ENCODE measurements at places on chromosomes 2 and 18.
A peak's percentile ranks its signal among the peaks of the same experiment; 100 is the strongest.

GRCh38 chr2:98731041-98731893 is at the start of gene MGAT4A:
Gene MGAT4A, minus strand, starts transcription at chr2:98731132. Its CDS starts 4,800 bp downstream, at chr2:98726332.
- peak; percentile 27 for DNase-seq

- peak; percentile 3 for DNase-seq
Observed at GRCh38 chr2:125471963-125472362, 1184.0 kb upstream of the GYPC start.

DNA sequence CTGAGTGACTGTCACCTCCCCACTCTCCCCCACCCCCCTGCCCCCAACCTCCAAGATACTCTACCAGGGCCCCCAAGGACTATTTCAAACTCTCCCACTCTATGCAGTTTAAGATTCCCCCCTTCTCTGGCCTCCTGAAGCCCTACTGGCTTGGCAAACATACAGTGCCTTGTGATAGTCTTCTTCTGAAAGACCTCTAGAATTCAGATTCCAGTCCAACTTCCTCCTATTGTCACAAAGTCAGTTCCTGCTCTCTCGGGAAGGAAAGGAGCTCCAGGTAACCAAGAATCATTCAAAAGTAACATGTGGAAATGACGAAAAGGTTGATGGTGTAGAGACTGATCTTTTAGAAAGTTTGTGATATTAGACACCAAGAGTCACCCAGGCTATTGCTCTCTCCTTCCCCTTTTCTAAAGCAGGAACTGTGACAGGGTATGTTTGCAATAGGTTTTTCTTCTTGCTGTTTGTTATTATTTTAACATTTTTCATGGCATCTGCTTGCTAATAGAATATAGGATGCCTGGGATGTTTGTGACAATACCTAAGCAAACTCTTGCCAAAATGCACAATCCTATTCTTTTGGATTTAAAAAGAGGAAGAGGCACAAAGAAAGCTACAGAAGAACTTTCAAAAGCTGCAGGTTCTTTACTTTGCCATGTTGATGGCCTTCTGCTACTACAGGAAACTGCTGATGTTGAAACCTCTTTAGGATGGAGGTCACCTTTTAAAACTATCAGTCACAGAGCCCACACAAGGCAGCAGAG is 93.5 kb upstream of the MGAT4A start:
- DNase-seq, result no peak

- peak; percentile 92 for DNase-seq
Observed at GRCh38 chr18:23828426-23828825, 139.2 kb downstream of the LAMA3 start.

DNA sequence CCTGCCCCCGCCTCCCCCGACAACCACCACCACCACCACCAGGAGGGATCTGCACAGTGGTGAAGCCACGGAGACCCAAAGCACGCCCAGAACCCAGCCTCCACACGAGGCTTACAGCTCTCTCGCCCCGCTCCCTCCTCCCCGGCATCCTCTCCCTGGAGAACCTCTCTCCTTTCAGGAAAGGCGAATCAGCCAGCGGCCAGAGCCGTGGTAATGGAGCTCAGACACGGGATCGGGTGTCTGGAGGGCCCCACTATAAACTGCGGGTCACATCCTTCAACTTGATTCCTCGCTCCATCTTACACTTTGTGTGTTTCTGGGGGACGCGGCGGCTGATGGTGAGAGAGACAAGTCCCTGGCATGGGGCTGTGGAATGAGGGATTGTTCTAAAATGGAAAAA is 271.5 kb upstream of the SIX2 start:
- no peak for DNase-seq

DNA sequence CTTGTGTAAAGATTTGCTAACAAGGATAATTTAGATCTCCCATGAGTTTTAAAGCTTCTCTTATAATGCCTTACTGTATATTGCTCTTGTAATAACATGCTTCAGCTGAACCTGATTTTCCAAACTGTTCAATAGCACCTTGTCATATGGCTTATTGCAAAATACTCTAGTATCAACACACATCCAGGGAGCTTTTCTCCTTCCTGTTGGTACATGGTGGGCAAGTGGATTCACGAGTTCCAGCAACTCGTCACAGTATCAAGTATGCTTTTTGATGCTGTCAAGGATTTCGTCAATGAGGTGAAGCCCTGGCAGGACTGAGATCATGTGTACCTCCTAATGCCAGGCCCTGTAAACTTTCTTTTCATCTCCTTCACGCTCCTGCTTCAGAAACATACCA is 59.5 kb upstream of the ITPRID2 start:
- no peak for DNase-seq

DNA sequence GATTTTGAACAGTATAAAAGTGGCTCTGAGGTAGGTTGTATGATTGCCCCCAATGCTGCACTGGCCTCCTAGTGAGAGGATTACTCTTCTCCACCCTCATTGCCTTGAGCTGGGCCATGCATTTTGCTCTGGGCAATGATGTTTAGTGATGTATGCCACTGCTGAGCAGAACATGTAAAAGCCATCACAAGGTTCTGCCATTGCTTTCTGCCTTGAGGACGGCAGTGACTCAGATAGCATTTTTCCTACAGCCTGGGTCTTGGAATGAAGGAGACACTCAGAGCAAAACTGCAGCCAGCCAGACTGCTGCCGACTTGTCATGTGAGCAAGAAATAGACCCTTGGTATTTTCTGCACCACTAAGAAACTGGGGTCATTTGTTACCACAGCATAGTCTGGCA is 27.6 kb downstream of the GPATCH11 start:
- DNase-seq, result no peak

DNA sequence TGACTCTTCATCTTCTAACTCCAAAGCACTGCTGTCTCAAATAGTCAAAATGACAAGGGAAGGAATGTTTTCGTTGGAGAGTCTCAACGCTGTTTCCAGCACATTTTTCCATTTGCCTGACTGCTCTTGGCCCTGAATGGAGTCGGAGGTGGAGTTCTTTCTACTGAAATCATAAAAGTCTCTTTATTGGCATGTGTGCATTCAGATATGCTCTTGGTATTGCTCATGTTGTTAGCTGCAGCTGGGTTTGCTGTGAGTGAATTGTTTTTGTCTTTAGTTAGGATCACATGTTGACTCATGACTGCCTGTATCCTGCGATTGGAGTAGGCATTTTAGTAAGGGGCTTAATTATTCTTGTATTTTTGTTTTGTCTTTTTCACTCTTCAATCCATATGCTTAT is 16.8 kb downstream of the TMEM17 start:
- DNase-seq, result peak; percentile 36

DNA sequence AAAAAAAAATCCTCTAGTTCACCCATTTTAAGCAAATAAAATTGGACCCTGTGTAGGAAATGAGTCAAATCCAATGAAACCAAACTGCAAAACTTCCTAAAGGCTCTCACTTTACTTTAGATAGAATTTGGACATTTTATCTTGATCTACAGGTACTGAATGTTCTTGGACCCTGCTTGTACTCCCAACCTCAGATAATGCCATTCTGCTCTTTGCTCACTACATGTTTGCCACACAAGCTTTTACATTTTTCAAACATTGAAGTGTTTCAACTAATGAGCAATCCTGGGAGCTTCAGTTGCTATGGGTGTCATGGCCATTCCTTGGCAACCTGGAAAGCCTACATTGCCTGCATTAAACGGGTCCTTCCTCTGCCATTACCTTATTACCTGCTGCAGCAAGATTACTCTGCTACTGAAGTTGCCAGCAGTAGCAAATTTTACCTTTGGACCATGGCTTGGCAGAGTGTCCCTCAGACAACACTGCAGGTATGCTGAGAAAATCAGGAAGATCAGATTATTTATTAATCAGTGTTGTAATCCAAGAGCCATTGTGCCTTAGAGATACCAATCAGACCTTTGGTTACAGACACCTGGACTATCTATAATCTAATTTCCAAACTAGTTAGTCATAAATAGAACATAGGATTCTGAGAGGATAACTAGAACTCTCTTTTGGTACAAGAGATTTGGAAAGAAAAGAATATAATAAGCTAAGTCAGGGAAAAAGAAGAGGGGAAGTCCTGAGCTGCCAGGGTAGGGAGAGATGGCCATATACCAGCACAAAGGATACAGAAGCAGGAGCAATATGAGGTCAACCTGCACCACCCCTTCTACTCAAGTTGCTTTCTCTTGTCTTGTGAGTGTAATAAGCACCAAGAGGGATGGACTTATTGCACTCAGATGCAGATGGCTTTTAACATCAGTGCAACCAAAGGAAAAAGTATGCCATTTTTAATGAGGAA is 293.3 kb upstream of the TFPI start:
- DNase-seq, result no peak

DNA sequence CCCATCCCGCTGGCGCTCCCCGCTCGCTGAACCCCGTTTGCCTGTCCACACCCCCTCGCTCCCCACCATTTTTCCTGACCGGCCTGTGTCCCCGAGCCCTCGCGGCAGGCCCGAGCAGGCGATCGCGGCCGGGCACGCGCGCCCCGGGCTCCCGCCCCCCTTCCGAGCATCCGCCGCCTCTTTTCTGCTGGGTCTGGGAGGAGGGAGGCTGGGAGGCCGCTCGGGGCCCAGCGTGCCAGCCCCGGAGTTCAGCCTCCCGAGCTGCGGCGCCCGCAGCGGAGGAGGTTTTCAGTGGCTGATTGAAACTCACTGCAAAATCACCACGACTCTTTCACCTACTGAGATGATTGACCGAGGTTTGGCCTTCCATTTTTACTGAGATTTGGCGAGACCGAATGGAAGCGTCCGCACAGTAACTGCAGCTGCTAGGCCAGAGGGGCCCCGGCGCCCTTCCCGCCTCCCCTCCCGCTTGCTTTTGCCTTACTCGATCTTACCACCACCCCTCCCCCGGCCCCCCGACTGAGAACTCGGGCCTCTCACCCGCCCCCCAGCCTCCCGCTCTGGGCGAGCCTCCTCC is 4.8 kb downstream of the SOX11 start:
- peak; percentile 13 for DNase-seq

- no peak for DNase-seq
Observed at GRCh38 chr2:109254174-109254904, 125.3 kb downstream of the SH3RF3 start.

DNA sequence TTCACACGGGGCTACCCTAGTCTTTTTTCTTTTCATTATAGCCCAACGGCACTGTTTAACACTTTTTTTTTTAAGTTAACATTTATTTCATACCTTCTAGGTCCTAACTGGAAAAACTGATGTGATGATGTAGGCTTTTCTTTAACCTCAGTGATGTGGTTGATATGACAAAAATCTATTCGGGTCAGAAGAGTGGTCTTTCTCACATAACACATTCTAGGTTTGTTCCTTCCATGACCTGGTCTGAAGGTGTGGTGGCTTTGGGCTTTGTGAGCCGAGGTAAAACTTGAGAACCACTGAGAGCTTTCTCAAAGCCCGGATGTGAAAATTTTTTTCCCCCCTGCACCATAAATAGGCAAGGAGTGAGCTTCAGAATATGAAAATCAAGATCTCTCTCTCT is 44.2 kb downstream of the GPD2 start:
- DNase-seq, result no peak

DNA sequence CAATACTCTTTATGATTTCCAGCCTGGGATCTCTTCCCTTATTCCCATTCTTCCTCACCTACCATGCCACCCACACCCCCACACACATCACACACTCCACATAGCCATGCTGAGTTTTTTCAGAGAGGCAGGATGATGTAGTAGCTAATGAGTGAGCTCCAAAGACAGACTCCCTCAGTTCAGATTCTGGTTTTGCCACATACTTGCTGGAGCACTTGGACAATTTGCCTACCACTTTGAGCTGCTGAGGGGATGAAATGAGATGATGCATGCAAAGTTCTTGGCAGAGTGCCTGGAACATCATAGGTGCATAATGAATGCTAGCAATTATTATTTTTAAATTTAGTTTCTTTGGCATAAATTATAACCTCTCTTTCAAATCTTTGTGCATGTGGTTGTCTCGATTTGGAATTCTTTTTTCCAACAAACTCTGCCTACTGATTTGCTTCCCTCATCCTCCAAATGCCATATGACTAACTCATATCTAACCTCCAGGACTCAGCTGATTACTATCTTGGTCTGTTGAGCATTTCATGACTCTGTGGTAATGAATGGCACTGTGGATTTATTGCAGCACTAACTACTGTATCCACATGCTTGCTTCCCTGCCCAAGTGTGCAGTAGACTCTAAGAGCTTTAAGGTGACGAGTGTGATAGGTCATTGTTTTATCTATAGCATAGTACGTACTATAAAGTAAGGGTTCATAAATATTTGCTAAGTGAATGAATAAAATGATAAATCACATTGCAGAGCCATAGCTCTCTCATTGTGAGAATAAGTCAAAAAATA is 99.1 kb downstream of the TACR1 start:
- peak; percentile 32 for DNase-seq

GRCh38 chr2:3192920-3193319 is 184.7 kb downstream of the EIPR1 start:
- peak; percentile 27 for DNase-seq

GRCh38 chr2:112880696-112881095 is 30.3 kb upstream of the IL37 start:
- DNase-seq, result peak; percentile 31

GRCh38 chr2:179525340-179525739 is 260.7 kb upstream of the SESTD1 start:
- DNase-seq, result no peak

Measured in fibroblast of pulmonary artery (primary cell).